Psoas muscle (tissue), 8 donors: ENCODE measurements at places on chromosomes 11 and 22. TPM values are rescaled to one million over a fixed set of nuclear protein-coding genes. Genes with fewer than 3 reads are reported as not detected.

DNA sequence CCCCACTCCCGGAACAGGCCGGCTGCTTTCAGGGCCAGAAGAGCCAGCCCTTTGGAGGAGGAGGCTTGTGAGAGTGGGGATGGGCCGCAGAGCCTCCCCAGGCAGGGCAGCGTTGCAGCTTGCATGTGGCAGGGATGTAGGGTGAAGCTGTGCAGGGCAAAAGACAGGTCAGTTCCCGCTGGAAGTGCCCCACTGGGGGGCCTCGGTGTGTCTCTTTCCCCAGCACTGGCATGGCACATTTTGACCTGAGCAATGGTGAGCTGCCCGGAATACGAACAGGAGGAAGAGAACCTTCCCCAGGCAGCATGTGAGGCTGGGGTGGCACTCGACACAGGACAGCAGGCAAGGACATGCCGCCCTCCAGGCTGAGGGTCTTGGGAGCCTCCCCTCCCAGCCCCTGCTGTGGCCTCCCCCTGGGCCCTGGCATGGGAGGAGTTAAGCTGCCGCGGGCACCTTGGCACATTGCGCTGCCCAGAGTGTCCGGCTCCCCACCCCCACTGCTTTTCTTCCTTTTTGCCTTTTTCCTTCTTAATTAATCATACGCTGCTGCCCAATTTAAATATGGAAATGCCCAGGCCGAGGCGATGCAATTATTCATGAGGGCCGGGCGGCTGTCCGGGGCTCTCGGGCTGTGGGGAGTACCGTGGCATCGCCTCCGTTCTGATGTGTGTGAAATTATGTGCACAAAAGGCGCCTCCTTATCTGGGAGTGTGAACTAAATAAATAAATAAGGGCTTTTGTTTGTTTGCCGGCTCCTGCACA lies 76.0 kb upstream of the WNT7B start:
- DNase-seq = peak; percentile 73

- no peak for DNase-seq
Measured at GRCh38 chr11:59667812-59668187, 1.0 kb downstream of the PATL1 start.

DNA sequence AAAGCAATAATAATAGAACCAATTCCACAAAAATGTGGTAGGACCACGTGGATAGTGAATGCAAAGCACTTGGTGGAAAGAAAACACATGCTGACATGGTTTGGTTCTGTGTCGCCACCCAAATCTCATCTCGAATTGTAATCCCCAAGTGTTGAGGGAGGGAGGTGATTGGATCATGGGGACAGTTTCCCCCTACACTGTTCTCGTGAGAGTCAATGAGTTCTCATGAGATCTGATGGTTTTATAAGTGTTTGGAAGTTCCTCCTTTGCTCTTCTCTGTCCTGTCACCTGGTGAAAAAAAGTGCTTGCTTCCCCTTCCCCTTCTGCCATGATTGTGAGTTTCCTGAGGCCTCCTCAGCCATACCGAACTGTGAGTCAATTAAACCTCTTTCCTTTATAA lies 421.9 kb upstream of the CADM1 start:
- no peak for DNase-seq

DNA sequence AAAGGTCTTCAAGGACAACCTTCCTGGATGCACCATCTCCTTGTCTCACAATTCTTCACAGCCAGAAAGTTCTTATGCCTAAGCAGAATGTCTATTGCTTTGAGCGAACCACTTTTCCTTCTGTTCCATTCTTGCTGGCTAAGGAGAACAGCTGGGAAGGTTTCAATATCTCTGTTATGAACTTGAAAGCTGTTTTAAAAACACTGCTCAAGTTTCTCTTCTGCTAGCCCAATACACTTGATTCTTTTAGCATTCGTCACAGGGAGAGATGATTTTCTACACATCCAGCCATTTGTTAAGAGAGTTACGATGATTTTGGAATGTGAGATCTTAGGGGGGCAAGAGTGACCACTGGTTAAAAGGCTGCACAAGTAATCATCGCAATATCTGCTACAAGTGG lies 249.3 kb downstream of the KIRREL3 start:
- DNase-seq = no peak

DNA sequence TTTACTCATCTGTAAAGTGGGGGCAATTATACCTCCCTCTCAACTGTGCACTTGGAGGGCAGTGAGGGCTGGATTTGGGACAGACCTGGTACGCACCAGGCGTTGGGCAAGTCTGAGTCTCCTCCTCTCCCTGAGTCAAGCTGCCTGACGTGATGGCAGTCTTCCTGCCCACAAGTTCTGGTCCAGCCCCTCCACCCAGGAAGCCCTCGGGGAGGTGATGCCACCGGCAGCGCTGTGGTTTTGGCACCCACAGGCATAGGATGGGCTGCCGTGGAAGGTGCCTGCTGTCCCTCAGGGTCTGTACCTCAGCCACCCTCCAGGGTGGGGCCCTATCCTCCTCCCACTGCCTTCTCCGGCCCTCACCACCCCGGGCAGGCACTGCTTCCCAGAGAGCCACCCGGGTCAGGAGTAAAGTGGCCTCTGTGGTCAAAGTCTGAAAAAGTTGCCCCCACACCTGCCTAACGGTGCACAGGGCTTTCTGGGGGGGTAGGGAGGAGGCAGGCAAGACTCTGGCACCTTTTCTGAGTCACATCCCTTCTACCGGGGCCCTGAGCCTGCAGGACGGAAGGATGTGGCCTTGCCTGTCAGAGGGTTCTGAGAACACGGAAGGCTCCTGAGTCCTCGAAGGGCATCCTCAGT lies 6.5 kb upstream of the APOBEC3H start:
- peak; percentile 29 for DNase-seq

DNA sequence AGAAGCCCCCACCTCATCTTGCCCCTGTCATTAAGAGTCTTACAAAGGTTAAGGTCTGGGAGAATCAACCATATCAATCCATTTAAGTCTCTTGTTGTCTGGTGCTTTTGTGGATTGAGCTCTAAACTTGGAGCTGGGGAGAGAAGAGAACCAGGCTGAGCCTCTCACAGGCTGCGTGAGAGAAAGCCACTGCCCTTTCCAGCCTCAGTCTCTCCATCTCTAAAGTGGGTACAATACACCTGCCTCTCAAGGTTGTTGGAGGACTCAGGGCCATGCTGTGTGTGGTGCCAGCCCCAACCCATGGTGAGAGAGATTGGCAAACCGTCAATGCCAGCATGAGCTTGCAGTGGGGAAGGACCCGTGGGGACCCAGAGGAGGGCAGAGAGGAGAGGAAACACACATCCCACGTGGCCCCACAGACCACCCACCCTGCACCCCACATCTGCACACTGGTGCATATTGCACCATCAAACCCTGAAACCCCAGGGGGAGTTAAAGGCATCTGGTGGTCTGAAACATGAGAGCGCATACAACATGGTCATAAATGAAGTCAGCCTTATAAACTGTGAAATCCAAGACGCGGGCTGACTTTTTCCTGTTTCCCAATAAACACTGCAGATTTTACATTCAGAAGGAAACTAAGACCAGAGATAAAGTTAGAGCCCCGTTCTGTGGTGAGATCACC lies 27.5 kb upstream of the FBLN1 start:
- DNase-seq = no peak

- no peak for DNase-seq
Measured at GRCh38 chr22:42961810-42962209, 53.1 kb downstream of the PACSIN2 start.

DNA sequence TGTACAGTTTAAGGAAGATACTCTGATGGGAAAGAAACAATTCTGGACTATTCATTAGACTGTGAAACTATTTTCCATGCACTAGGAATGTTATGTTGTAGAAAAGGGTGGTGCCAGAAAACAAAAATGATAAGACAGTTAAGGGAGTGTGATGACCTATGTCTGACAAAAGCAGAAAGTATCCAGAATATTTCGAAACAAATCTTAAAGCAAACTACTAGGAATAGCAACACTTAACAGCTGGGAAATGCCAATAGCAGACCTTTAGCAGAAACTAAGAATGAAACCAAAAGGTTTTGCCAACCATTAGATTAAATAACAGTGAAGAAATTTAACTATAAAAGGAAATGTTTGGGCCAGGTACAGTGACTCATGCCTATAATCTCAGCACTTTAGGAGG lies 3.3 kb upstream of the ARHGAP20 start:
- no peak for DNase-seq

DNA sequence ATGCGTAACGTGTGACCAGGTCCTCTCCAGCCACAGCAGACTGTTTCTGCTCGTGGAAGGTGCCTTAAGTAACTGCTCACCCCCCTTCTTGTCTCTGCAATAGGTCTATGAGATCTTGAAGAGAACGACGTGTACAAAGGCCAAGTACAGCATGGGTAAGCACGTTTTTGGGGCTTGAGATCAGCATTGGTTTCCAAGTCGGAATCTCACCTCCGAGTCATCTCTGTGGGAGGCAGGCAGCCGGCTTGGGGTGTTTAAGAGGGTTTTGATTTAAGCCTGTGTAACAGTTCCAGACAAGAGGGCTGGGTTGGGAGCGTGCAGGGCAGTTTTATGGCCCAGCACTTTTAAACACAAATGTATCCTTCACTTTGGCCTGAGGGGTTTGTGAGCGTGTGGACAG lies 30.1 kb downstream of the ANO1 start:
- no peak for DNase-seq

The MYO7A gene
- 2.7 TPM for total RNA-seq

The RFPL3 gene
- total RNA-seq = not detected

The SCGB1D1 gene
- not detected for total RNA-seq
